Activated naive CD4-positive, alpha-beta T cell (primary cell): ENCODE measurements at places on chromosomes 1 and 21.

- DNase-seq = no peak
Observed at GRCh38 chr1:3244927-3245315, 175.9 kb downstream of the PRDM16 start.

DNA sequence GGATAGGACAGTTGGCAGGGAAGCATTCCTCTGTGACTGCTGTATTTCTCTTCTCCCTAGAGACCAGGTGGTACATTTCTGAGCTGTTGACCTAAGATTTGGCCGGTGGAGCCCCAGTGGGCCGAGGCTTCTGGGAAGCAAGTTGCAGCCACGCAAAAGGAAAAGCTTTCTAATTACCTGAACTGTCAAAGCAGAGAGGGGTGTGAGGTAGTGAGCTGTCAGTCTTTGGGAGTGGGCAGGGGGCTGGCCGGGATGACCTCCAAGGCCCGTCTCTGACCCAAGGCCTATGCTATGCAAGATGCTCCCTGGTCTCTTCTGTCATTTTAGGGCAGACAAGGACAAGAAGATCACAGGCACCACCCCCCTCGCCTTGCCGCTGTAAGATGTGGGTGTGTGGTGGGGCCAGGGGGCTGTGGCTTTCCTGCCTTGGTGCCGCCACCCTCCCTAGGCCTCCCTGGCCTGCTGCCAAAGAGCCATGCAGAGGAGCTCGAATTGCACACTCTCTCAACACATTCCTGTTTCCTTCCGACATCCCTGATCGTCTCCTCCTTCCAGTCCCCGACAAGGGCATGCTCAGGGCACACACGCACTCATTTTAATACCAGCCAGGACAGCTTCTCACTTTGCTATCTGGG is 7.7 kb downstream of the PADI1 start:
- DNase-seq = peak; percentile 9

DNA sequence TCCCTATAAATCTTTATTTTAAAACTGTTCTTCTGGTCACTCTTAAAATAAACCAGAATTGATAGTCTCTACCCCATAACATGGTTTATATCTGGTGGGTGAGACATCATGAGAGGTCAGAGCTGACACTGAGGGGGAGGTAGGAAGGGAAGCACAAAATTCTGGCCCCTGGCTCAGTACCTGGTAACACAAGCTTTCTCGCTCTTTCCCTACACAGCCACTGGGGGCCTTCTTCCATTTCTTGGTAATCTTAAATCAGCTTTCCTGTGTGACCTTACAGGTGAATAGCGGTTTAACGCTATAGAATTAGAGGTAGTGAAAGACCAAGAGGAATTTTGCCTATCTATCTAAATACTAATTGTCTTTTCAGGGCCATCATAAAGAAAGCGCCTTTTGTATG is 5.4 kb downstream of the CRNN start:
- no peak for DNase-seq

GRCh38 chr1:55530749-55531478 is 315.8 kb upstream of the USP24 start:
- no peak for DNase-seq

GRCh38 chr21:44354001-44354405 is 582 bp downstream of the TRPM2 start:
- DNase-seq = no peak

- DNase-seq = no peak
Observed at GRCh38 chr1:54869173-54869851, 17.7 kb downstream of the DHCR24 start.

DNA sequence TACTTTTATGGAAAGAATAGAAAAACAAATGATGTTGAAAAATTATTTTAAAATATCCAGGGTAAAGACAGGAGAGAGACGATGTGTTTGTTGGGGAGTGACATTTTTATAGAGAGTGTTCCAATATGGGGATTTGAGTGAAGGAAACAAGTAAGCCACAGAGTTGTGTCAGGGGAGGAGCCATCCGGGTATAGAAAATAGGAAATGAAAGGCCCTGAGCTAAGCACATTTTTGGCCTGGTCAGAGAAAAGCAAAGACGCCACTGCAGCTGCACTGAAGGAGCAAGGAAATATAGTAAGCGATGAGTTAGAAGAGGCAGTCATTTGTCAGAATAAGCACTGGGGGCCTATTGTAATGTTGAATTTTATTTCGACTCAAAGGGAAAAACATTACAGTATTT is 107.3 kb upstream of the ADGRL4 start:
- DNase-seq = no peak

GRCh38 chr21:38909109-38909508 is 103.4 kb downstream of the ETS2 start:
- DNase-seq = no peak
